Right atrium auricular region (tissue), 2 donors: ENCODE measurements at places on chromosomes 4 and X. TPM values are rescaled to one million over a fixed set of nuclear protein-coding genes. Genes with fewer than 3 reads are reported as not detected.

GRCh38 chr4:160514126-160514525 lies 1411.2 kb downstream of the RAPGEF2 start:
- DNase-seq: no peak

GRCh38 chrX:1248331-1249061 lies 20.1 kb upstream of the CSF2RA start:
- no peak for DNase-seq

GRCh38 chrX:25207803-25208475 lies 192.2 kb upstream of the ARX start:
- no peak for DNase-seq

GRCh38 chr4:104138116-104138515 lies 356.6 kb downstream of the CXXC4 start:
- no peak for DNase-seq

HDX gene
- 2.9 TPM for total RNA-seq

DNA sequence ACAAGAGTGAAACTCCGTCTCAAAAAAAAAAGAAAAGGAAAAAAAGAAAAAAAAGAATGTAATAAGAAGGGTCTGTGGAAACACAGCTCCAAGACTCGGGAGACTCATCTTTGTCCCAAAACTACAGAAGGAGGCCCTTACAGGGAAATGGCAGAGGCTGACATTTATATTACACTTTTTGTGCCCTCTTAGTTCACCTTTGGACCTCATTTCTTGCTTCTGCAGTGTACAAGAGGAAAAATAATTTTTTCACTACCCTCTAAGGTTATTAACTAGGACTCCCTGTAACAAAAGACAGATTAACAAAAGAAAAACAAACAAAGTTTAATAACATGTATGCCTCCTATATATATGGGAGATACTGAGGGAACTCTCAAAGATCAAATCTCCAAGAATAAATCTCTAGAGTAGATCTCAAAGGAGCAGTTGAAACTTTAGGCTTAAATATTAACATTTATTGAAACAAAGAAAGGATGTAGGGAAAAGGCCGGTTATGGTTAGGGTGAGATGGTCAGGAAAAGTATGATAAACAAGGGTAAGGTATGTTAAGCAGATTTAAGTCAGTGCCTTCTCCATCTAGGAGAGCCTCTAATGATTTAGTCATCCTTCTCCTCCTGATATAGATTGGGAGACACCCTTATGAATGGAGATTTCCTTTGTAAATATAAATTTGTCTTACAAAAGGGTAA lies 121.3 kb upstream of the JADE1 start:
- no peak for DNase-seq

DNA sequence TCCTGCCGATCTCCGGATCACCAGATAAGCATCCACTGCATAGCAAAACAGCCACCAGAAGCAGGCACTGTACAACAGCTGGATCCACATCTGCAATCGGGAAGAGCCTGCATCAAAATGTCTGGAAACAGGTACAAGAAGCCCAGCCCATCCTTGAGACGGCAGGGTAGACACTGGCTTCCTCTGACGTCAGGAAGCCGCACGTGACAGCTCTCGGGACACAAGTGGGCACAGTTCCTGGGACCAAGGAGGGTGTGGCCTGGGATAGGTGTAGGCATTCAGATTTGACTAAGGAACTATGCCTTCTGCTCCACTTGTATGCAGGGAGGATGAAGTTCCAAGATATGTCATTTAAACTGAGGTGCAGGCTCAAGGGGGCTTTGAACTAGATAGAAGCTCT lies 6.3 kb downstream of the GPR143 start:
- DNase-seq: no peak

DNA sequence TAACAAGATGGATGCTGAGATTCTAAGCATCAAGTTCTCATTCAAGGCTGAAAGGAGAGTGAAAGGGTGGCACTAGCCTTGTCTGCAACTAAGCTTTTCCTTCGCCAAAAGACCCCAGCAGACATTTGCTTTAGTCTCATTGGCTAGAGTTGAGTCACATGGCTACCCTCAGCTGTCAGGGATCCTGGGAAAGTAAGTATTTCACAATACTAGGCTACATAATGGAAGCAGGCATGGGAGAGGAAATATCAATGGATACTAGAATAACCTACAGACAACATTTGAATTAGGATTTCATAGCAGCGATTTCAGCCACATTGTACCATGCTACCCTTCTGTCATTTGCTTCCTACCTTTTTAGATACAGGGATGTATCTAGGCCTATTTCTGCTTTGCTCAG lies 29.1 kb downstream of the MAOA start:
- DNase-seq: no peak

DNA sequence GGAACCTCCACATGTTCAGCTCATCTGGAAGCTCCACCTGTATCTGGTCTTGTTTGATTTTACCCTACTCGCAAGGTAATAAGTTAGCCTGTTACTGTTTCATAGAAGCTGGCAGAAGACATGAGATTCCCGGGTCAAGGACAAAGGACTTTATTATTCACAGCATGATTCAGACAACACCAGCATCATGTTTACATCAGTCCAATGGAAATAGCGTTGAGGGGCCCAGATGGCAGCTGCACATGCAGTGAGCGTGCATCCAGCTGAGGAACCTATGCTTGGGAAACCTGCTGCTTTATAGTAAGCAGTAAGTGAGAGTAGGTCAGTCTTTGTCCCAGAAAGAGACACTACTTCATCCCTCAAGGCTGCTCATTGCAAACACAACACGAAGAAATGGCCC lies 19.8 kb downstream of the TSPAN5 start:
- no peak for DNase-seq
